AG08396 (cell line): ENCODE measurements at places on chromosomes 4 and X.

DNA sequence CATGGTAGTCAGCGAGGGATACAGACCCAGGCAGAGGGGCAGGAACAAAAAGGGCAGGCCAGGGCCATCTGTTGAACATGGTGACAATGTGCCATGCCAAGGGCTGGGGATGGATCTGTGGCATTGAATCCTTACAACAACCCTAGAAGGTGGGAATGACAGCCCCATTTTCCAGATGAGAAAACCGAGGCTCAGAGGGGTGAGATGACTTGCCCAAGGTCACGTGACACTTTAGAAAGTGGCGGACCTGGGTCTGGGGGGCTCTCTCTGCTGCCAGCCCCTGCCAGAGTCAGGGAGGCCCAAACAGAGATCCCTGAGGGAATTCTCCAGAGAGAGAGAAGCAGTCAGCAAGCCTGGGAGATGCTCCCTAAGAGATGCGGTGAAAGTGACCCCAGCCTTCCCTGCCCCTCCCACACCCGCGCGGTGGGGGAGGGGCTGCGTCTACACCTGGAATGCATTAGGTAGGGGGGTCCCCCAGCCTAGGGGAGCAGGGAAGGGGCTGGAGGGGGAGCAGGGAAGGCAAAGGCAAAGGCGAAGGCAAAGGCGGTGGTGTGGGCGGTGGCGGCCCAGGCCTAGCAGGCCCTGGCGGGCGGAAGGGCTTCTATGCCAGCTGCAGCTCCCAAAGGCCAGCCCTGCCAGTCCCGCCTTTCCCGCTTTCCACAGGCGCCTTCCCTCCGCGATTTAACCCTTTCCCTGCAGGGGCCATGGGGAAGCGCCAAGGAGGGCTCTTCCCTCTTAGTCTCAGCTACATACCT lies 13.0 kb downstream of the FGD1 start:
- no peak for DNase-seq

GRCh38 chr4:186918466-186918865 lies 194.8 kb upstream of the FAT1 start:
- DNase-seq, result no peak

DNA sequence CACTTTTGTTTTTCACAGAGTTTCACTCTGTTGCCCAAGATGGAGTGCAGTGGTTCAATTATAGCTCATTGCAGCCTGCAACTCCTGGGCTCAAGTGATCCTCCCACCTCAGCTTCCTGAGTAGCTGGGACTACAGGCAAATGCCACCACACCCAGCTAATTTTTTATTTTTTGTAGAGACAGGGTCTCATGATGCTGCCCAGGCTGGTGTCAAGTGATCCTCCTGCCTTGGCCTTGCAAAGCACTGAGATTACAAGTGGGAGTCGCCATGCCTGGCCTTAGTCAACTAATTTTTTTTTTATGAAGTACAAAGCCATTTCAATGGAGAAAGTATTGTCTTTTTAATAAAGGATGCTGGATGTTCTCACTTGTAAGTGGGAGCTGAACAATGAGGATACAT lies 51.3 kb upstream of the UXT start:
- DNase-seq, result no peak

- no peak for DNase-seq
Measured at GRCh38 chr4:132417220-132417619, 731.9 kb upstream of the PCDH10 start.

- no peak for DNase-seq
Measured at GRCh38 chr4:21139327-21139726, 439.1 kb downstream of the PACRGL start.
